ENCODE measurements at places on chromosomes 5 and 9. TPM values are rescaled to one million over a fixed set of nuclear protein-coding genes. Genes with fewer than 3 reads are reported as not detected.

GRCh38 chr9:26656003-26656870 is 236.4 kb downstream of the CAAP1 start:
- H3K4me1 ChIP-seq: no peaks in the 10 kb centered on the region
- H3K27me3 ChIP-seq: no peaks in the 10 kb centered on the region
- H3K36me3 ChIP-seq: no peaks in the 10 kb centered on the region
- H3K27ac ChIP-seq: no peak overlapping the region

- no peaks in the 10 kb centered on the region for H3K4me1 ChIP-seq
- no peak overlapping the region for H3K27ac ChIP-seq
- H3K27me3 ChIP-seq: no peaks in the 10 kb centered on the region
- H3K4me3 ChIP-seq: no peak overlapping the region
- no peaks in the 10 kb centered on the region for H3K36me3 ChIP-seq
- DNase-seq: no peak
Observed at GRCh38 chr5:131245312-131245711, 18.5 kb upstream of the CDC42SE2 start.

DNA sequence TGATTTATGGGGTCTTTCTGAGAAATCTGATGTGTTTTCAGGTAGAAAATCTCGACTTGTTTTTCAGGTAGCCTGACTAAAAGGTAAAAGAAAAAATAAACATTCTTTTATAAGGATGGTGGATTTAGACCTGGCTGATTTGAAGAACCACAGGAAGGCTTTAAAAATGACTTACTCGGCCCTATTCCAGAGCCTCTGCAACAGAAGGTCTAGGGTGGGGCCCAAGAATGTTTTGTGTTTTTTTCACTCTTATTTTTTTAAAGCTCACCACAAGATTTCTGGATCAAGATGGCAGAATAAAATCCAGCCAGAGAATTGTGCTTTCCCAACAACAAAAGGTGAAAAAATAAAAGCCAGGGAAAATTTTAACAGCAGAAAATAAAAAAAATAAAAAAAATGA is 59.1 kb downstream of the FNBP1 start:
- H3K4me3 ChIP-seq: no peak overlapping the region
- H3K4me1 ChIP-seq: peaks cover 5% of the 10 kb centered on the region
- no peaks in the 10 kb centered on the region for H3K27me3 ChIP-seq
- DNase-seq: no peak

GRCh38 chr5:91059409-91059808 is 323.7 kb downstream of the ARRDC3 start:
- no peak overlapping the region for H3K4me3 ChIP-seq
- H3K4me1 ChIP-seq: peaks cover 5% of the 10 kb centered on the region
- H3K36me3 ChIP-seq: no peaks in the 10 kb centered on the region
- no peaks in the 10 kb centered on the region for H3K27me3 ChIP-seq
- no peak for DNase-seq
- H3K27ac ChIP-seq: no peak overlapping the region

DNA sequence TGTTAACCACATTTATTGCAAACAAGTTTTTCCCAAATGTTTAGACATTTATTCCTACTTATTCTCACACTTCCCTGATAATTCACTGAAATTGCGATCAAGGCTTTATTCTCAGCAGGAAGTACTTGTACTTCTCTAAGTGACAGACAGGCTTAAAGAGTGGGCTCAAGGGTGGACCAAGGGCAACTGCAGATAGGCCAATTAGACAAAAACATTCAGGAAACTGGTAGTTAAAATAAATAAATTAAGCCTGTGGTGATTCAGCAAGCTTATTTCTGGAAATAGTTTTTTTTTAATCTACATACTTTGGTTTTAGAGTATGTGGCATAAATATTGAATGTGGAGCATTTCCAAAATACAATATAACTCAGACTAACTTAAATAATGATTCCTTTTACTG is 136.1 kb downstream of the UGCG start:
- no peaks in the 10 kb centered on the region for H3K36me3 ChIP-seq
- H3K27ac ChIP-seq: no peak overlapping the region
- peaks cover 5% of the 10 kb centered on the region for H3K4me1 ChIP-seq
- no peaks in the 10 kb centered on the region for H3K27me3 ChIP-seq

DNA sequence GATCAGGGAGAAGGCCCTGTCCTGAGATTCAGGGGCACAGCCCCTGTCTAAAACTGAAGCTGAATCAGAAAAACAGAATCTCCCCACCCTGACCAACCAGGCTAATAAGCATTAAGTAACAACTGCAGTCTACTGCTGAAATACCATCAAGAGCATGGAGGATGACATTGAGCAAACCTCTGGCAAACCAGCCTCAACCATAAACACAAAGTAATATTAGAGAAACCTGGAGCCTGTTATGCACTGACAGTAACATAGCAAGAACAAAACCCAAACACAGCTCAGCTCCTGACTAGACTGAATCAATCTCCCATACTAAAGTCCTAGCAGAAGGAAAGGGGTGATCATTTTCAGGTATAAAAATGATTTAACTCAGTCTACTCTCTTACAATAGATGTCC is 24.8 kb upstream of the CCL21 start:
- no peak overlapping the region for H3K4me3 ChIP-seq
- no peak overlapping the region for H3K27ac ChIP-seq
- no peaks in the 10 kb centered on the region for H3K36me3 ChIP-seq

DNA sequence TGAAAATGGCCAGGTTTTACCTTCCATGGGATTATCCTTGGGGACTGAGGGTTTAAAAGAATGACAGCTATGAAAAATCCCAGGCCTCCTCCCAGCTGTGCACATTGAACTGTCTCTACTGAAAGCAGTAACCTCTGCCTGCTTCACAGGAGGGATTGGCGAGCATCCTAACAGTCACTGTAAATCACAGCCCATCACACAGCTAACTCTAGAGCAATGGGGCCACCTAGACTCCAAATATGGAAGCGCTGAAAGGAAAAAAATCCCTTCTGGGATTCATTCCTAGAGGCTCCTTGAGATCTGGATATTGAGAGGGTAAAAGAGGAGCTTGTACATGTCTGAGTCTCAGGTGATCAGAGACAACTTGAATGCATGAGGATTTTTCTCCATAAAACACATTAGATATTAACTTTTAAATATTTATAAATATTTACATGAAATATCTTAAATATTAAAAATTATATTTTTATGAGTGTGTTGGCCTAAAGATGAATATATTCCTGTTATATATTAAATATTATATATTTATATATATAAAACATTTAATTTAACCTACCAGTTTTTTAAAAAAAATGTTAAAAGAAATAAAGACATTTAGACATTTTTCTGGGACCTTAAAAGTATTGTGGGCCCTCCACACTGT is 133.8 kb upstream of the SLC24A2 start:
- no peaks in the 10 kb centered on the region for H3K36me3 ChIP-seq
- no peaks in the 10 kb centered on the region for H3K27me3 ChIP-seq
- no peak overlapping the region for H3K27ac ChIP-seq
- H3K4me1 ChIP-seq: peaks cover 5% of the 10 kb centered on the region

DNA sequence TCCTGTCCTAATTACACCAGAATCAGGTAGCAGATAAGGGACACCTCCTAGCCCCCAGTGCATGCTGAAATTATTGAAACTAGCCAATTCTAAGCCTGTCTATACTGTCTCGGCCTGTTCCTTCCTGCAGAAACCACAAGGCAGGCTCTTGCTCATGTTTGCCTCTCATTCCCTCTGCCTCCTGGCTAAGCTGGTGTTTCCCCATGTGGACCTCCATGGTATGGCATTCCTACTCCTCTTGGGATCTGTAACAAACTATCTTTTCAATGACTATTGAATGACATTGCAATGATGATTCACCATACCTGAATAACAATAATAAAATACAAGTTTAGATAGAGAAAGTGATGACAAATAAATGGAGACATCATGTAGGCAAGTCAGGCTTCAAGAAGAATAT is 35.6 kb upstream of the ADAMTS16 start:
- DNase-seq: no peak
- H3K27ac ChIP-seq: no peak overlapping the region
- H3K27me3 ChIP-seq: no peaks in the 10 kb centered on the region

GRCh38 chr5:180175015-180175431 is 34.0 kb downstream of the RASGEF1C start:
- peaks cover 25% of the 10 kb centered on the region for H3K27me3 ChIP-seq
- DNase-seq: no peak
- H3K36me3 ChIP-seq: no peaks in the 10 kb centered on the region
- H3K27ac ChIP-seq: no peak overlapping the region
- H3K4me3 ChIP-seq: no peak overlapping the region

DNA sequence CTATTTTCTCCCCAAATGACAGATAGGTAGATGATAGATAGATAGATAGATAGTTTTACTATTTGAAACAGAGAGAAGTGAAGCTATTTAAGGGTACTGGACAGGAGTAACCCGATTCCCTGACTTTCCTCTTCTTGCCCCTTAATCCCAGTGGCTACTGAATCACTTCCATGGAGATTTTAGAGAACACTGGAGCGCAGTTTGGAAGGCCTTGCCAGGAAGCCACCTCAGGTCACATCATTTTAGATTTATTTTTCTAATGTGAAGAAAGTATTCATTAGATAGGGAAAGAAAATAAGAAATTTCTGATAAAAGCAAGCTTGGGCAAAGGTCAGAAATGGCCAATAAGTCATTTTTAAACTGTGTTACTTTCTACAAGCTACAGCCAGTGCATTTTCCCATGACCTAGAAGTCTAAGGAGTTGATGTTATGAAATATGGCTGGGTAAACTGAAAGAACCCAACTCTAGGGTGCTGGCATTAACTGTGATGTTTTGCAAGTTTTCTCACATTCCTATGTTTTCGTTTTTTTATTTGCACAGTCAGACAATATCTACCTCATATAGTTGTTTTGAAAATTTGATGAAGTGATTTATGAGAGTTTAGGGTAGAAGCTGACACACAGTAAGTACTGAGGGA is 544.7 kb upstream of the PTGER4 start:
- H3K36me3 ChIP-seq: no peaks in the 10 kb centered on the region
- H3K27me3 ChIP-seq: no peaks in the 10 kb centered on the region
- DNase-seq: no peak
- no peaks in the 10 kb centered on the region for H3K4me1 ChIP-seq
- no peak overlapping the region for H3K4me3 ChIP-seq

DNA sequence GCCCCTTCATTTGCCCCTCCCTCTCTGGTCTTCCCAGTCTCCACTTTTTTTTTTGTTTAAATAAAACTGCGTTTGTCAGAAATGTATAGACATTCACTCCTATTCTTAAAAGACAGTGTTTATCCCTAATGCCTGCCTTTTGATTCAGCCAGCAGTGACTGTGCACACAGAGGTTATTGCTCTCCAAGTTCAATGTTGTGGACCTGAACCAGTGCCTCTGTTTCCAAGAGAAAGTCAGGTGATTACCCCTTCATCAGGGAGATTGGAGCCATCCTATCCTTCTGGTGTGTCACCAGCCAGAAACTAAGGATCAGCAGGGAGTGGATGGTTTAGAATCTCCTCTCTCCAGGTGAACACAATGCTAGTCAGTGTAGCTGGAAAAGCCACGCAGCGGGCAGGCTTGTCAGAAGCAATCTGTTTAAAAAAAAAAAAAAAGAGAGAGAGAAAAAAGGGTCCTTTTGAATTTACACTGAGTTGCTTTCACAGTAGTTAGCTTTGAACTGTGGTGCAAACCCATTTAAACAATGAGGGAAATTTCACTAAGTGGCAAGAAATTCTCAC is 167.5 kb upstream of the DMRT1 start:
- H3K4me3 ChIP-seq: no peak overlapping the region
- H3K27me3 ChIP-seq: no peaks in the 10 kb centered on the region
- peak overlapping the region; percentile 75 for H3K27ac ChIP-seq
- H3K36me3 ChIP-seq: no peaks in the 10 kb centered on the region
- DNase-seq: no peak
- peaks cover 41% of the 10 kb centered on the region for H3K4me1 ChIP-seq

GRCh38 chr5:172150514-172151425 is 37.3 kb downstream of the STK10 start:
- peak; percentile 75 for DNase-seq
- no peaks in the 10 kb centered on the region for H3K36me3 ChIP-seq
- no peak overlapping the region for H3K4me3 ChIP-seq
- H3K27ac ChIP-seq: no peak overlapping the region
- no peaks in the 10 kb centered on the region for H3K27me3 ChIP-seq

GRCh38 chr5:72387985-72388384 is 67.8 kb downstream of the PTCD2 start:
- H3K4me1 ChIP-seq: peaks cover 34% of the 10 kb centered on the region
- DNase-seq: no peak
- no peaks in the 10 kb centered on the region for H3K27me3 ChIP-seq
- no peaks in the 10 kb centered on the region for H3K36me3 ChIP-seq

GRCh38 chr5:62328772-62329491 is 22.9 kb downstream of the KIF2A start:
- DNase-seq: no peak
- no peaks in the 10 kb centered on the region for H3K27me3 ChIP-seq
- peaks cover under 1% of the 10 kb centered on the region for H3K36me3 ChIP-seq
- no peak overlapping the region for H3K27ac ChIP-seq
- no peak overlapping the region for H3K4me3 ChIP-seq
- peaks cover 6% of the 10 kb centered on the region for H3K4me1 ChIP-seq

DNA sequence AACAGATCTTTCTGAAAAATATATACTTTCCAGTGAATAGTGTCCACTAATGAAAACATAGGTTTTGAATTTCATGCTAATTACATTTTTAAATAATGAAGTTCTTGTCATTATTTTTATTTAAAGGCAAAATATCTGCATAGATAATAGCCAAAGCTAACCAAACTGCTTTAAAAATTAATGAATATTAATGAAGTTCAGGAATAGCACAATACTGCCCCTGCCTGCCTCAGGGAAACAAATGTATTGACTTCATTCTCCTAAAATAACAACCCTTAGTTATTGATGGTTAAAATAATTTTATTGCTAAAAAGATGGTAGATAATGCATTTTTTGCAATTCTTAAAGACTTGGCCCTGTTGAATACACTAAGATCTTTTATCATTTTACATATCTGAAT is 103.6 kb upstream of the SSBP2 start:
- H3K4me3 ChIP-seq: no peak overlapping the region
- no peaks in the 10 kb centered on the region for H3K27me3 ChIP-seq
- H3K27ac ChIP-seq: no peak overlapping the region
- DNase-seq: no peak
- H3K4me1 ChIP-seq: peaks cover 58% of the 10 kb centered on the region

DNA sequence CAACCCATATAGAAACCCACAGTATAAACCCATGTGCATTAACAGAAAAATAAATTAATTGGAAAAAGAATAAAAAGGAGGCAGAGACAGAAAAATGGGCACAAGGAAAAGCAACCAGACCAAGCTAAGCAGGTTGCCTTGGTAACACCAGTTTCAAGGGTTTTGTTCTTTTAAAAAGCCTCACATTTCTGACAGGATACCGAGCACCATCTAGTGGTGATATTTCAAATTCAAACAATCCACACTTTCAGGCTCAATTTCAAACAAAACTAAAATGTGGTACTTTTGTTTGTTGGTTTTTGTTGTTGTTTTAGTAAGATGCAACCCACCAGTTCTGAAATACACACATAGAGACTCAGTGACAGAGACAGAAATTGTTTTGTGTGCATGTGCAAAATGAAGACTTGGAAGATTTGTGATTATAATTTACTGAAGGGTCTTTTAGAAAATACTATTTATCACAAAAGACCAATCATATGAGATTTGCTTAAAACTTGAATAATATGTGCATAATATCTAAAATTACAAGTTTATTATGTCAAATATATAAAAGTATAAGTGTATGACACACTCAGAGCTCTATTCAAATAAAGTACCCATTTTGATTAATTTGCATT is 318.2 kb downstream of the SLCO4C1 start:
- no peak for DNase-seq
- H3K36me3 ChIP-seq: no peaks in the 10 kb centered on the region
- no peaks in the 10 kb centered on the region for H3K27me3 ChIP-seq

Gene SLC22A4
- 1.9 TPM for total RNA-seq

Gene PRRX2
- total RNA-seq: 16.9 TPM

Gene PCDHB6
- total RNA-seq: 1.7 TPM

Gene EHMT1
- total RNA-seq: 77.1 TPM

Gene UHRF2
- total RNA-seq: 102 TPM

Gene PITX1
- total RNA-seq: 1.4 TPM

Gene SLC34A3
- total RNA-seq: not detected

Gene ENTPD8
- total RNA-seq: not detected
